Urinary bladder (tissue), 4 donors: ENCODE measurements at places on chromosomes 12 and 14.

DNA sequence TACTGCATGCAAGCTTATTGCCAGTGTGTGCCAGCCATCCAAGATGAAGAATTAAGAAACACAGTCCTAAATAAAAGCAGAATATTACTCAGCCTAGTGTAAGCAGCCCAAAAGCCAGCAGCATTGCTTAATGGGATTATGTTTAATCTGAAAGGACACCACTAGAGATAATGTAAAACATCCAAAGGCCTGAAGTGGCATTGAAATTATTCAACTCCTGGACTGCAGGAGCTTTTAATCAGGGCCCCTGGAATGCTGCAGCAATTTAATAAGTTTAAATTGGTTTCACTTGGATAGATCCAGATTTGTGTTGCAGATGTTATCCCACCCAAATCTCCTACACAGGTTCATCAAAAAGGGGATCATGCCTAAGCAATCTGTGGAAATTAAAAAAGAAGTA, 193.0 kb downstream of the C12orf50 start:
- DNase-seq = no peak

DNA sequence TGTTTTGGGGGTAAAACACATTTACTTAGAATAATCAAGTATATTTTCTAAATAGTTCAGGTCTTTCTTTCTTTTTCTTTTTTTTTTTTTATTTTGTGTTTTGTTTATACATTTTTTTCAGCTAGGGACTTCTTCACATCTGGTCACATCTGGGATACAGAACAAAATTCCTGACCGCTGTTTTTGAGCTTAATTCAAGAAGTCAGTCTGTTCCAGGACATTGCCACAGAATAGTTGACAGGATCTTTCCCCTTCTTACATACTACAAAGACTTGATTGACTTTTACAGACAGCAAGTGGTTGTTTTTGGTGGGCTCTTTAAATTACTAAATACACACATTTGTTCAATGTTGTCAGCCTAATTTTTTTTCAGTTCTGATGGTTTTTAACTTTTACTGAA, 41.8 kb upstream of the DCN start:
- DNase-seq = no peak

- DNase-seq = peak; percentile 96
These were observed 646 bp upstream of the CORO1C start for GRCh38 chr12:108731866-108732461.

DNA sequence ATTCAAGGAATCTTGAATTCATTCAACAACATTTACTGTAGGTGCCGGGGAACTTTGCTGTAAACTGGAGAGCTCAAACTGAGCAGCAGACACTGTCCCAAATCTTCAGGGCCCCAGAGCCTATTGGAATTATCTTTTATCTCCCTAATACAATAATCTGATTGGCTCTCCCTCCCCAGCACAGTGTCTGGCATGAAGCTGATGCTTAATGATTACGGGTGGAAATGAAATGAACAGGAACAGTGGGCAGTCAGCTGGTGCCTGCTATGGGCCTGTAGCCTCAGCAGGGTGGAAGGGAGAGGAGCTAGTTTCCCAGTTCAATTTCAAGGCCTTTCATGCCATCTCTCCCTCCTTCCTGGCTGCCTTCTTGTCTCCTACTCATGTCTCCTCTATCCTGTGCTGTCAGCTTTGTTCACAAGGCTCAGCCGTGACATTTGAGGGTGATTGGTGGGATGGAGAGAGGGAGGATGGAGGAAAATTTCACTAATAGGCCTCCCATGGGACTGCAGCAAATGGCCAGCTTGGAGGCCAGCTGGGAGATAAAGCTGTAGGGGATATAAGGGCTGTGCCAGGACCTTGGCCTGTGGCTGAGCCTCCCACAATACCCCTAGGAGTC, 4.3 kb upstream of the RAPGEF3 start:
- DNase-seq = no peak
